Activated CD4-positive, alpha-beta T cell treated with anti-CD3 and anti-CD28 coated beads for 36 hours (primary cell): ENCODE measurements at places on chromosomes 16 and 17. TPM values are rescaled to one million over a fixed set of nuclear protein-coding genes. Genes with fewer than 3 reads are reported as not detected.

DNA sequence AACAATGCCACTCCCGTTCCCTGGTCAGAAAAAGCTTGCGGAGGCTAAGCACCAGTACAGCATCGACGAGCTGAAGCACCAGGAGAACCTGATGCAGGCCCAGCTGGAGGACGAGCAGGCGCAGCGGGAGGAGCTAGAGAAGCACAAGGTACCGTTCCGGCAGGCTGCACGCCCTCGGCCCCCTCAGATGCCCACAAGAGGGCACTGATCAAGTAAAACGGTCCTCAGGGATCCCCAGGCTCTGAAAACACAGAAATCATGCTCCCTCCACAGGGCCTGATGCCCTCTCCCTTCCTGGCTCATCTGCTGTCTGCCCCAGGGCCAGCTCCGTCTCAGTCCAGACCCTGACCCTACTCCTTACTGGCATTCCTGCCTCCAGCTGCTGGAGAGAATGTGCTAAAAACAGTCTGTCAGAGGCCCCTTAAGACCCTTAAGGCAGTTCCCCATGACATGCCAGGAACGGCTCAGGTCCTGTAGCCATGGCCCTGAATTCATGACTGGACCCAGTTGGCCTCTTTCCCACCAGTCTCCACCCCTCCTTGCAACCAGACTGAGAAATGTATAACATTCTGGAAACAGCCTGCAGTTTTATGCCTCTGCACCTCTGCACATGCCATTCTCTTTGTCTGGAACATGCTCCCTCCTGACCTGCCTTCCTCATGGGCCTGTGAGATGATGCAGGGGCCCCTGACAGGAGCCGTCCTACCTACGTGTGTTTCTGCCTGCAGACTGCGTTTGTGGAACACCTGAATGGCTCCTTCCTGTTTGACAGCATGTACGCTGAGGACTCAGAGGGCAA lies 21.8 kb downstream of the DRC3 start:
- H3K36me3 ChIP-seq = no peaks in the 10 kb centered on the region
- H3K4me1 ChIP-seq = no peaks in the 10 kb centered on the region
- H3K27me3 ChIP-seq = no peaks in the 10 kb centered on the region
- no peak overlapping the region for H3K4me3 ChIP-seq
- no peak overlapping the region for H3K27ac ChIP-seq
- peak; percentile 40 for DNase-seq

GRCh38 chr16:21116148-21116693 lies 34.4 kb downstream of the DNAH3 start:
- DNase-seq = peak; percentile 18
- peak overlapping the region; percentile 39 for H3K27ac ChIP-seq
- H3K4me3 ChIP-seq = peak overlapping the region; percentile 64
- peaks cover 8% of the 10 kb centered on the region for H3K4me1 ChIP-seq
- H3K36me3 ChIP-seq = peaks cover 12% of the 10 kb centered on the region

GRCh38 chr16:10951026-10951425 lies 6.7 kb downstream of the CLEC16A start:
- no peaks in the 10 kb centered on the region for H3K27me3 ChIP-seq
- peaks cover 4% of the 10 kb centered on the region for H3K36me3 ChIP-seq
- no peak for DNase-seq

- peaks cover 2% of the 10 kb centered on the region for H3K4me1 ChIP-seq
- no peak for DNase-seq
- no peak overlapping the region for H3K27ac ChIP-seq
- H3K36me3 ChIP-seq = peaks cover 2% of the 10 kb centered on the region
Observed at GRCh38 chr17:58312021-58312630, 16.5 kb downstream of the TSPOAP1 start.

DNA sequence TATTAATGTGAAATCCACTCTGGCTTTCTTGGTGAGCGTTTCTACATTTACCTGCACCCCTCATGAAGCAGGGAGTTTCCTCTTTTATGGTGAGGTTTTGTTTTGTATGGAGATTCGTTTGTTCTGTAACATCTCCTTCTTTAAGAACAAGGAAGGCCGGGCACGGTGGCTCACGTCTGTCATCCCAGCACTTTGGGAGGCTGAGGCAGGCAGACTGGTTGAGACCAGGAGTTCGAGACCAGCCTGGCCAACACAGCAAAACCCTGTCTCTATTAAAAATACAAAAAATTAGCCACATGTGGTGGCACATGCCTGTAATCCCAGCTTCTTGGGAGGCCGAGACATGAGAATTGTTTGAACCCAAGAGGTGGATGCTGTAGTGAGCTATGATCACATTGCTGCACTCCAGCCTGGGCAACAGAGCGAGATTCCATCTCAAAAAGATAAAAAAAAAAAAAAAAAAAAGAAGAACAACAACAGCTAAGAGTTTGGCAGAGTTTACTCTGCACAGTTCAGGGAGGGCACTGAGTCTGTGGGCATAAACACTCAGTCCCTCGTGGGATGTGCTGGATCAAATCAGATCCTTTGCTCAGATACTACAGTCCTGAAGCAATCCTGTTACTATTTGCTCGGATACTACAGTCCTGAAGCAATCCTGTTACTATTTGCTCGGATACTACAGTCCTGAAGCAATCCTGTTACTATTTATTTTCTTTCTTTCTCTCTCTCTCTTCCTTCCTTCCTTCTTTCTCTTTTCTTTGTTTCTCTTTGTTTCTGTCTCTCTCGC lies 28.9 kb downstream of the ADCY9 start:
- H3K27me3 ChIP-seq = no peaks in the 10 kb centered on the region
- H3K36me3 ChIP-seq = no peaks in the 10 kb centered on the region
- DNase-seq = no peak
- H3K4me3 ChIP-seq = no peak overlapping the region
- H3K27ac ChIP-seq = no peak overlapping the region
- peaks cover 11% of the 10 kb centered on the region for H3K4me1 ChIP-seq

DNA sequence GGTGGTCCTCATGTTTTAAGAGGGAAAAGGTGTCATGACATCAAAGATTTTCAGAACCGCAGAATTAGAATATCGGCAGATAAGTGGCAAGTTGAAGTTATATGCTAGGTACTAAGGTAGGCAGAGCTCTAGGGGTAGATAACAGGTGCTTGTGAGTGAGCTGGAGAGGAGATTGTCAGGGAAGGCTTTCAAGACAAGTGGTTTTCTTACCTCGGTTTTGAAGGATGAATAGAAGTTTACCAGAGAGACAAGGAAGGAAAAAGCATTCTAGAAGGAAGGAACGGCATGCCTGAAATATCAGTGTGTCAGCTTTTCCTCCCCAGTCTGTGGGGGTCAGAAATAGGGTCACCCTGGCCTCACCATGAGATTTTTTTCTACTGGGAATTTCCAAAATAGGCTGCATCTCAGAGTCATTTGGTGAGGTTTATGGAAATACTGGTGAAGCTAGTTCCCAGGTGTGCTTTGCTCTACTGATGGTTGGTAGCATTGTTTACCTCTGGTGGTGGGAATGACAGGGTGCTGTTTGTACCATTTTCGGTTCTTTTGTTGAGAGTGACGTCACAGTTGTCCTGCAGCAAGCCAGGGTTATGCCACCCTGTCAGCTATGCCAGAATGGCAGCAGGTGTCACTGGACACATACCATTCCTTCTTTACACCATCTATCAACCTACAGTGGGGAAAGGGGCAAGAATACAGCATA lies 112.5 kb downstream of the MSI2 start:
- peaks cover 10% of the 10 kb centered on the region for H3K36me3 ChIP-seq
- no peak for DNase-seq
- H3K4me1 ChIP-seq = peaks cover 21% of the 10 kb centered on the region
- H3K27ac ChIP-seq = no peak overlapping the region
- no peak overlapping the region for H3K4me3 ChIP-seq

DNA sequence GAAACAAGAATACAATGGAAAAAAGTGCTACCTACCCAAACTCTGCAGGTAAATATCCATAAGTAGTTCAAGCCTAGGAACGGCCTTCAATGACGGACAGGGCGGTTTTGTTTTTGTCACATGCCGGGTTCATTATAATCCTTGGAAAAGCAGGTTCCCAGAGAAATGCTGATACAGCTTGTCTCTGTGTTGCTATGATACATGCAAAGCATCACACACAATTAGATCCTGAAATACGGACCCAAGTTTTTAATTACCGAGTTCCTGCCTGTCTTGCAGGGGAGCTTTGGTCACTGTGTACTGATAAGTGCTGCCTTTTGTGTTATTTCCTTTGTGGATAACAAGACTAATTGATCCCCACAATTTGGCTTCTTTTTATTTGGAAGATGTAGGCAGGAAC lies 217.4 kb downstream of the HAPSTR1 start:
- DNase-seq = no peak
- no peak overlapping the region for H3K4me3 ChIP-seq
- H3K36me3 ChIP-seq = no peaks in the 10 kb centered on the region

DNA sequence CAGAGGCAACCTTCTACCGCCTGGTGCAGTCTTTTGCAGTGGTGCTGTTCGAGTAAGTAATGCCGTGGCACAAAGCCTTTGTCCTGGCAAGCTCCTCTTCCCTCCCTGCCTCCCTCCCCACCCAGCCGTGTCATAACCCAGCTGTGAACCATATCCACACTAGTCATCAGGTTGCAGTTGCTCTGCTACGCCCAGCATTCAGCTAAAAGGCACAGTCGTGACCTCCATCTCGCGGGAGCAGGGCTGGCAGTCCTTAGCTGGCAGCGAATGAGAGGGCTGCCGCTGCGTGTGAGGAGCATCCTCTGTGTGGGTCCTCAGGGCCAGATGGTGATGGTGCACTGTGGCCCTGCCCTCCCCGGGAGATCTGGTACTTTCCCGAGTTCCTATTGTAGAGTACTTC lies 39.3 kb downstream of the CIBAR2 start:
- no peaks in the 10 kb centered on the region for H3K27me3 ChIP-seq
- no peak overlapping the region for H3K27ac ChIP-seq
- no peak overlapping the region for H3K4me3 ChIP-seq
- no peaks in the 10 kb centered on the region for H3K4me1 ChIP-seq
- DNase-seq = no peak

- no peaks in the 10 kb centered on the region for H3K27me3 ChIP-seq
- peak overlapping the region; percentile 76 for H3K4me3 ChIP-seq
- DNase-seq = peak; percentile 85
- H3K36me3 ChIP-seq = peaks cover 3% of the 10 kb centered on the region
- H3K27ac ChIP-seq = peak overlapping the region; percentile 98
- H3K4me1 ChIP-seq = peaks cover 80% of the 10 kb centered on the region
Observed at GRCh38 chr17:67441052-67441895, 64.2 kb downstream of the PITPNC1 start.

DNA sequence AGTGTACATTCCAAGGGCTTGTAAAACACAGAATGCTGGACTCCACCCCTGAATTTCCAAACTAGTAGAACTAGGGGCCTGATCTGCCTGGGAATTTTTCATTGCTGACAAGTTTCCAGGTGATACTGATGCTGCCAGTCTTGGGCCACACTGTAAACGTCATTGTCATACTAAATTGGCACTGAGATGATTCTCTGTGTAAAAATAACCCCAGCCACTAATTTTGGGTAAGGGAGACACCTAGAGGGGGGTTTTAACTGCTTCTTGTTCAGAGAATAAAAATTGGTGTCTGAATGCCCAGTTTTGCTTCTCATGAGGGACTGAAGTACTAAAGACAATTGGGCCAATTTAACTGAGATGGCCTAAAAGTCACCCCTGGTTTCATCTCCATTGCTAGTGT lies 5.0 kb upstream of the CDH13 start:
- no peak overlapping the region for H3K27ac ChIP-seq
- no peak for DNase-seq
- H3K36me3 ChIP-seq = no peaks in the 10 kb centered on the region
- H3K4me1 ChIP-seq = no peaks in the 10 kb centered on the region
- H3K27me3 ChIP-seq = peaks cover 41% of the 10 kb centered on the region
- no peak overlapping the region for H3K4me3 ChIP-seq

DNA sequence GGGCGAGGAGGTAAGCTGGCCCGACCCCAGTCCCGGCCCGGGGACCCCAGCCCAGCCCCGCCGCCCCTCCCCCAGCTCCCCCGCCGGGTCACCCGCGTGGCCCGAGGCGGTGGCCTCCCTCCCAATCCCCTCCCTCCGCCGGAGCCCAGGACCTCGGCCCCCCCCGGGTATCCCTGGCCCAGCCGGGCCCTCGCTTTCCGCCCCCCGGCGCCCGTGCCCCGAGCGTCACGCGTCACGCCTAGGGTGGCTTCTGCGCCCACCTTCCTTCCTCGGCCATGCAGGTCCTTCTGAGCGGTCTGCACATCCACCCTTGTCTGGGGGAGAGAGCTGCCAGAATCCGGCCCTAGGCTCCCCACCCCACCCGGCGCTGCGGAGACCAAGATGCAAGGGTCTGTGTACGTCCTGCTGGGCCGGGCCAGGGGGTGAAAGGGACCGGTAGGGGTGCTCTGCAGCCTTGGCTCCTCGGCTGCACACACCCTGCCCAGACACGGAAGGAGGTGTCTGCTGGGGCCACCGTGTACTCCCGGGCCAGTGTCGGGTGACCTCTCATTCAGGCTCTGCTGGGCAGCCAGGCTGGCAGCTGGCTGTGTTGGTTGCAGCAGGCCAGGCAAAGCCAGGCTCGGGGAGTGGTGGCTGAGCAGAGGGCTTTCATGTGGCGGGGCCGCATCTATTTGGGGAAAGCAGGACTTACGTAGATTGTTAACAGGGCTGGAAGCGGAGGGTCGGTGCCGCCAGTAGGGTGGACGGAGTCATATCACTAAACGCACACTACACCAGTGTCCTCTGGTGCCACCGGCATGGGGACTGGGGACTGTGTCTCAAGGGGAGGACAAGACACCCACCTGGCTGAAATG lies 754 bp downstream of the RAB11FIP4 start:
- H3K36me3 ChIP-seq = no peaks in the 10 kb centered on the region
- H3K4me3 ChIP-seq = peak overlapping the region; percentile 56
- no peak for DNase-seq
- H3K27ac ChIP-seq = no peak overlapping the region
- peaks cover 37% of the 10 kb centered on the region for H3K27me3 ChIP-seq

HOXB1 gene
- total RNA-seq = not detected

ORC6 gene
- 43.4 TPM for total RNA-seq

DNA sequence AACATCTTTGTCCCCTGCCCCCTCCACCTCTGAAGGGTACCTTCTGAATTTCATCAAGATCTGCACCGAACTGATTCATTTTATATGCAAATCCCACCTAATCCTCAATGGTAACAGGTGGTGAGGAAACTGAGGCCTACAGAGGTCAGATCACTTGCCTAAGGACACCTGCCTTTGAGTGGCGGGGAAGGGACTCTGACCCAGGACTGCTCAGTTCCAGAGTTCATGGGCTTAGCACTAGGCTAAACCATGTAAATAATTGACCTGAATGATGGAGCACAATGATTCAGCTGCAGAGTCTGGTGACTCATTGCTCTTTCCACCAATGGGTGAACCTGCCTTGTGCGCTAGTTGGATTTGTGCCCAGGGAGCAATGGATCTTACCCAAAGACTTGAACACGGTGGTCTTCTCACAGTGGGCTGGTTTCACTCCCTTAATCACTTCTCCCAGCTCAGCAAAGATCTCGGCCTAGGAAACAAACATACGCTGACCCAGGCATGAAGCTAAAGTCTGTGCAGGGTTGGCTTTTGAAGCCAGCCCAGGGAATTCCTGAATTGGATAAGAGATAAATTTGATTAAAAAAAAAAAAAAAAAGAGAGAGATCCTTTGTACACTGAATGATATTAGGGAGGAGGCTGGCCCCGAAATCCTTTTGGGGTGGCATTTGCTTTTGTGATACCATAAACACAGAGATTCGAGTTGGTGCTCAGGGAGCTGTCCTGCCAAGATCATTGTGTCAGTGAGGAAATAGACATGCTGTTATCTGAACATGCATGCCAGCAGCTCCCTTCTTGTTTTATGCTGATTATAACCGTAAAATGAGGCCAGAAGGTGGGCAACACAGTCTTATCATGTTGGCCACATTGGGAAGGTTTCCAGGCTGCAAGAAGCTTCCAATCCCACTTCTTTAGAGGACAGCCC lies 17.0 kb downstream of the CRYM start:
- H3K36me3 ChIP-seq = no peaks in the 10 kb centered on the region
- H3K4me1 ChIP-seq = no peaks in the 10 kb centered on the region
- DNase-seq = no peak
- peaks cover 4% of the 10 kb centered on the region for H3K27me3 ChIP-seq
- no peak overlapping the region for H3K4me3 ChIP-seq
- no peak overlapping the region for H3K27ac ChIP-seq

AHSP gene
- total RNA-seq = not detected
